Umbilical cord (tissue), 2 donors: ENCODE measurements at places on chromosomes 3 and 15.

DNA sequence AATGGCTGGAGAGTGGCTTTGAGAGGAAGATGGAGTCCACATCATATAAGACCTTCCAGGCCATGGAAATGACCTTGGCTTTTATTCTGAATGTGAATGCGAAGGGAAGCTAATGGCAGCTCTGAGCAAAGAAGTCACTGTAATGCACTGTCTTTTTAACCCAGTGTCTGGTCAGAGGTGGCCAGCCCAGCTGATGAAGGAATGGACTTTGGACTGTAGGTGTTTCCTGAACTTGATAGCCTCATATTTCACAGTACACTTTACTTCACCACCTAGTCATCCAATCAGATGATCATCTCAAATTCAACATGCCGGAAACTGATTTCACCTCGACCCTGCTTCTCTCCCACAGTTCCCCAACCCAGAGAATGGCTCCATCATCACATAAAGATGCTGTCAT lies 33.4 kb downstream of the DCLK3 start:
- DNase-seq: no peak

DNA sequence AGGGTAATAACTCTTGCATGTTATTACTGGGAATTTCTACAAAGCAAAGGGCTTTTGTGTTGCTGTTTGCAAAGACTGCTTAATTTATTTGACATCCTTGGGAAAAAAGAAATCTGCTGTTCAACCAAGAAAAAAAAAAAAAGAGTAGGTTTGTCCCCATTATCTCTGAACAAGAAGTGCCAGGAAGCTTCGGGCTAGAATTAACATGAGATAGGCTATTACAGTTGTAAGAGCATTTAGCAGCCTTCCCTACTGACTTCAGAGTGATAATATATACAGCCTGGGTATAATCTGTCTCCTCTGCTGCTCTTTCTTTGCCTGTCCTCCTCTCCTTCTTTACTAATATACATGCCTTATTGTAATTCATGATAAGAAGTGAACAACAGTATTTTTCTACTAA lies 23.3 kb upstream of the CHMP2B start:
- DNase-seq: no peak

DNA sequence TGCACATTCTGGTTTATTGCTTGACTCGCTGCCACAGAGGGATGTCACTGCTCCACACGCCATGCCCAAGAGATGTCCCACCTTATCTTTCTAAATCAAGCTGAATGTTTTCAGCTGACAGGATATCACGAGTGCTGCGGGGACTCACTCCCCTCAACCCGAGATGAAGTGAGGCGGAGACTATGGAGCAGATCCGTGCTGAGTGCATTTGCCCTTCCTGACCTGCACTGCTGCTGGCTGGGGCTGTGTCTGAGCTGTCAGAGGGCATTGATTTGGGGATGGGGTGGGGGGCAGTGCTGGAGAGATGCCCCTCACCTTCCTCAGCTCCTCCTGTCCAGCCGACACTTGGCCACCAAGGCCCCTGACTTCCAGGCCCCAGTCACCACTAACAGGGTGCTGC lies 40.5 kb upstream of the CSPG4 start:
- no peak for DNase-seq

DNA sequence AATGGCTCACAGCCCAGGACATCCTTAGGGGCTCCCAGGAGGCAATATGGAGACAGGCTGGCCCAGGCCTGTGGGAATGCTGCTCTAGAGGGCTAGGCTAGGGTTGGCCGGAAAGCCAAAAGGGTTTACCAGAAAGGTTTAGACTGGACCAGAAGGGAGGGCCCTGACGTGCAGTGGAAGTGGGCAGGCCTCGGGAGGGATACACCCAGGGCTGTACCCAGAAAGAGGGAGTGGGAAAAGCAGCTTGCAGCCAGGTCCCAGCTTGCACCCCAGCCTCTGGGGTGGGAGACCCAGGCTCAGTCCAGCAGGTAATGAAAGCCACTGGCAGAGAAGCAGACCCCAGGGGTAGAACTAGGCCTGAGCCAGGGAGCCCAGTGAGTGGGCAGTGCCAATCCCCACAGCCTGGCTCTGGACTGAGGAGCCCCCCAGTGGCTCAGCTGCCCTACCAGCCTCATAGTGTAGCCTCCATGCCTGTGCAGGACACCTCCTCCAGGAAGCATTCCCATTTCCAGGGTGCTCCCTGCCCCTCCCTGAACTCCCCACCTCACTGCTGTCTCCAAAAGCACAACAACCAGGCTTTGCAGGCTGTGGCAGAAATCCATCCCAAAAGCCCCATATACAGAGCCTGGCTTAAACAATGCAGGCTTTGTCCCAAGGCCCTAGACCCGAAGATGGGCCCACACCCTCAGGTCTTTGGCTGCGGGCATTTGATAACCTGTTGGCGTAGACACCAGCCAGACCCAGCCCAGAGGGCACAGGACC lies 3.5 kb downstream of the GORASP1 start:
- DNase-seq: no peak

- no peak for DNase-seq
Measured at GRCh38 chr3:41317718-41318117, 118.4 kb downstream of the CTNNB1 start.

DNA sequence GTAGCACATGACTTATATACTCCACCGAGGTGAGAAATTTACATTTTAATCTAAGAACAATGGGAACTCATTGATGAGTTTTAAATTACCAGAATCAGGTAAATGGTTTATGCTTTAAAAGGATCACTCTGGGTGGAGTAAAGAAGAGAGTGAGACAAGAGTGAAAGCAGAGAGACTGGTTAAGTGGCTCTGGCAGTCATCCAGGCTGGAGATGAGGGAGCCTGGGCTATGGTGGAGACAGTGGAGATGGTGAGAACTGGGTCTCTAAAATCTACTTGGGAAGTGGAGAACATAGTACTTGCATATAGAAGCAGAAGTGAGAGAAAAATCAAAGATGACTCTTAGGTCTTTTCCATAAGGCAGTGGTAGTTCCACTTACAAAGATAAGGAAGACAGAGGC lies 37.1 kb upstream of the SLC25A36 start:
- no peak for DNase-seq

DNA sequence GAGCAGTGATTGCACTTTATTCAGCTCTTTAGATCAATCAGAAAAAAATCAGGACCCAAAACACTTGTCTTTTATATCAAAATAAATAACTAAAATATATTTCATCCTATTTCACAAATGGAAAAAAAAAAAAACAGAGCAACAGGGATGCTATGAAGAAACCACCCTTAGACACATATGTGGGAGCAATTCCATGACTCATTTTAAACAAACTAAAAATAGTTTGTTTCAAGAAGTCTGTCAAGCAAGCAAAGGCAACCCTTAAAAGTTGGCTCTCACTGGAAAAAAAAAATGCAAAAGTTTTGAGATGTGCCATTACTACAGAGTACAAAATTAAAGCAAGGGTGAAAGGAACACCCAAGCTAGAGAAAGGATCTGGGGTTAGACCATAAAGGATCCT lies 5.7 kb downstream of the ATP13A3 start:
- DNase-seq: peak; percentile 39

DNA sequence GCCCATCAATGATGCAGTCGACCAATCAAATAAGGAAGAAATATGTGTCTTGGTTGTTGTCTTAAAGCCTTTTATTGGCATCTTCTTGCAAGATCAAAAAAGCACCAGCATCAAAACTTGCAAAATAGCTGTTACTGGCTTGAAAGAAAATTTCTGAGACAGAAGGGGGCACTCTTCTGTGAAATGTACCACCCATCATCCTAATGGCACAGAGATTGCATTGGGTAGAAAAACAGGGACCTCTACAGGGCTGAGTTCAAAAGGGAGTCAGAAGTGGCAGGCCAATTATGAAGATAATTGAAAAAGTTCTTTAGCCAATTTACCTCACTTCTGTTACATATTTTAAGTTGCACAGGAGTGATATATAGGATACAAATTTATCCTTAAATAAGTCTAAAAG lies 122.3 kb upstream of the GPR149 start:
- no peak for DNase-seq

DNA sequence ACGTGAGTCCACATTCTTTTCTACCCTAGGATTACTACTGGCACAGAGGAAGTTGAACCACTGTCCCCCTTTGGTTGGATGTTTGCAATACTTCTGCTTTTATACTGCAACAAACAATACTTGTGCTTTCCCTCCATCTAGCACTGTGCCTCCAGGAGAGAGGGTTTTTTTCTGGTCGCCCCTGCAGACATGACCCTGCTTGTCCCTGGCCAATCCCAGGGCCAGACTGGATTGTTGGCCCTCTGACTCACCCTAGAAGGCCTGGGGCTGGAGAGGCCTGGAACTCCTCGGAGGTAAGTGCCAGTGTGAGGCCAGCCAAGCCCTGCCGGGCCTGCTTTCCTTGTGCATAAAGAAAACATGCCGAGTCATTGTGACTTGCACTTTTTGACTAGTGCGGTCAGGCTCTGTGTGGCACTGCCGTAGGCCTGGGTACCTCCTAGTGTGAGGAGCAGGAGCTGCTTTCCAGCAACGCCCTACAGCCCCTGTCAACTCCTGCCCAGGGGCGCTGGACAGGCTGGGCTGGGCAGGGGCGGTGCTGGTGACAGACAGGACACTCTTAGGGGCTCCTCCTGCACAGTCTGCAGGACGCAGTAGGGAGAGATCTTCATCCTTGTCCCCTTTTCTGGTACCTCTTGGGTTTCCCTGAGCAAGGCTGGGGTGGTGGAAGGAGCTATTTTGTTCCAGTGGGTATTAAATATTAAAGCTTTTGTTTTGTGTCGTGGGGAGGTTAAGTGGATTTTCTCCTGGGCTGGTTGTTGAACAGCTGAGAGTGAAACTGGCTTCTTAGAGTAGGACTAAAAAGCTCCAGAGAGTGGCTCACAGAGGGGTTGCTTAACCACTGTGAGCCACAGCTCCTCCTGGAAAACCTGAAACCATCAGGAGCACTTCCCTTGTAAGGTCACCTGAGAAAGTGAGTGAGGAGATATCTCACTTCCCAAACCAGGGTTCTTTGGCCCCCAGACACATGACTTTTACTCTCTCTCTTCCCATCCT lies 14.4 kb upstream of the TKT start:
- peak; percentile 95 for DNase-seq

GRCh38 chr3:39025222-39025970 lies 26.3 kb downstream of the SCN11A start:
- DNase-seq: no peak

GRCh38 chr3:31370681-31371080 lies 162.0 kb upstream of the STT3B start:
- DNase-seq: peak; percentile 63

DNA sequence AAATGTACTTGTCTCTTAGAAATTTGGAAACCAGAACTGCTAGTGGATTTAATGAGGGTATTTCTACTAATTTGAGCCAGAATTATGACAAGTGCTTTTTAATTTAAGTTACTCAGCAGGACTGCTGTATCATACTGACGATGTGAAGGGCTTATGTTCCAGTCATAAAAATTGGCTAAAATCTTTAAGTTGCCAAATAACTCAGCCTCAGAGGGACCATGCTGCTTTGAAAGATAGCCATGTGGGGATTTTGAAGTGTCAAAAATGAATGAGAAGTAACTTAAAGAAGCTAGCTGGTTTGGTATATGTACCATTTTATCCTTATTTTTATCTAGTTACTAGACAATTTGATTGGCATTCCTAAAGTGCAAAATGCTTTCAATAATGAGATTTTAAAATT lies 545.0 kb downstream of the DIPK2A start:
- DNase-seq: no peak

DNA sequence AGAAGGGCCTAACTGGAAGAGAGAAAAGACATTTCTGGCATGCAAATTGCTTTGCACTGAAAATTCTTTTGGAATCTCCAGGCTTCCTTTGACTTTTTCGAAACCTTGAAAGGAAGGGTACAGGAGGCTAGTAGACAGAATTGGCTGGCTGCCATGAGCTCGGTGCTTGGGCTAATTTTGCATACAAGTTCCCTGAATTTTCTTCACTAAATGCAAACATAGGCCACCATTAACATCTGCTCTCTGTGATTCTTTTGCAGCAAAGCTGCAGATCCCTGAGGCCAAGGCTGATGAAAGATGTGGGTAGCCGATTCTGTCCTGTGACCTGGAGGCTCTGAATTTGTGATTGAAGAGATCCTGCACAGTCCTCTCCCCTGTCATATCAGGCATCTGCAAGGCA lies 247.8 kb upstream of the MCTP2 start:
- no peak for DNase-seq
